GM12892 (cell line): ENCODE measurements at places on chromosomes 7 and 10.

DNA sequence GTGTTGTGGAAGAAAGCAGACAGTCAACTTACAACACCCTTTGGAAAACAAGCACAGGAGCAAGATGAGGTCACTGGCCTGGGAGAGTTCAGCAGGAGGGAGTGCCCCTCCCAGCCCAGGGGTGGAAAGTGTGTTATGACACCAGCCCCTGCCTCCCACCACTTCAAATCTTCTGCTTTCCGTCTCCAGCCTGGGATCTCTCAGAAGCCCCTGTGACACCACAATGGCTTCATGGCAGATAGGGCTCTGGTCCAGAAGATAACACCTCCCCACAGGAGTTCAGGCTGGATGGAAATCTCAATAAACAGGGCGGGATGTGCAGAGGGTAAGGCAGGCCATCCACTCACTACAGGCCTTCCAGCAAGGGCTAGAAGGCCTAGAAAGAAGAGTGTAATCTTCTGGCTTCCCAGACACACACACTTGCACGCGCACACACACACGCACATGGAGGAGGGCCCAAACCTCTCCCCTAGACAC, 48.7 kb upstream of the ZMIZ1 start:
- DNase-seq = no peak

- no peak for DNase-seq
Measured at GRCh38 chr7:77833136-77833535, 34.6 kb downstream of the PHTF2 start.

DNA sequence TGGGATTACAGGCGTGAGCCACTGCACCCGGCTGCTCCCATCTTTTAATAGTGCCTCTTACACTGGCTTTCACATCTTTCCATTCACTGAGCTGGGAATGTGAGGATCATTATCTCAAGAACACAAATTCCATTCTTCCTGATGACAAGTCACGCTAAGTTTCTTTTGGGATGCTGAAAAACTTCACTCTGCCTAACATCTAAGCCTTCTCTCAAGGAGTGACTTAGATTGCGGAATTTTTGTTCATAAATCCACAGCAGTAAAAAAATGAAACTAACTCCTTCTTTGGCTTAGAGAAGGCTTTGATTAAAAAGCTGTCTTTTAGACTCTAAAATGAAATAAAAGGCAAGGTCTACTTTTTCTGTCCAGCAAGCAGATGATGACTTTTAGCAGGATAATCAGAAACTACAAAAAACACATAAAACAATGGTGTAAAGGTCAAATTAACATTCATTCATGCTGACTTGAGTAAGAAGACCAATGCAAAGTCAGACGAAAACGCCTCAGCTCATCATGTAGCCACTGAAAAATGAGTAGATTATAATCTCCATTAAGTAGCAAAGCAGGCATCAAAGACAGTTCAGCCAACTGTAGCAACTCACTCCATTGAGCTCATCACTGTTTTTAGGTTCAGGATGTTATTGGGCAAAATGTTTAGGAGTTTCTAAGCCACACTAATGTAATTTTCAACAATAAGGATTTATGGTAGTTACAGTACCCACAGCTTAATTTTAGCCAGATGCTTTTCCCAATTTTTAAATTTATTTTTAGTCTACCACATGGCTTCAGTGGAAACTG, 178.8 kb downstream of the ELMO1 start:
- no peak for DNase-seq

- no peak for DNase-seq
Measured at GRCh38 chr10:35127289-35127891, 744 bp downstream of the CREM start.
